Pancreas (tissue), 10 donors: ENCODE measurements at places on chromosomes 11 and 22. TPM values are rescaled to one million over a fixed set of nuclear protein-coding genes. Genes with fewer than 3 reads are reported as not detected.
A peak's percentile ranks its signal among the peaks of the same experiment; 100 is the strongest.

The RFPL2 gene
- polyA plus RNA-seq = 1.5 TPM

The RBMXL2 gene
- polyA plus RNA-seq = not detected

DNA sequence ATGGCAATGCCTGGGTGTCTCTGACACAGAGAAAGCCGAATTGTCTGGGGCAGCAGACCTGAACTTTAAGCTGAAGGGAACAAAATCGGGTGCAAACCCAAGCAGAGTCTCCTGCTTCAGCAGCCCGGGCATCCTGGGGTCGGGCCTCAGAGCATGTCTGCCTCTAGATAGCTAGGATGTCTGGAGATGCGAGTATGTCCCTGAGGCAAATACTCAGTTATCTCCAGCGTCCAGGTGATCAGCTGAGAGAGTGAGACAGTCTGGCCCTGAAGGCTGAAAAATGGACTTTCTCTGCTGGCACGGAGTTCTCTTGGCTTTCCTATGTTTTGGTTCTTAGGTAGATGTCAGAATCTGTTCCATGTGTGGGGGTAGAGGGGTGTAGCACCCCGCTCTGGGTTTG is 3.3 kb downstream of the ADAMTS8 start:
- DNase-seq = no peak

DNA sequence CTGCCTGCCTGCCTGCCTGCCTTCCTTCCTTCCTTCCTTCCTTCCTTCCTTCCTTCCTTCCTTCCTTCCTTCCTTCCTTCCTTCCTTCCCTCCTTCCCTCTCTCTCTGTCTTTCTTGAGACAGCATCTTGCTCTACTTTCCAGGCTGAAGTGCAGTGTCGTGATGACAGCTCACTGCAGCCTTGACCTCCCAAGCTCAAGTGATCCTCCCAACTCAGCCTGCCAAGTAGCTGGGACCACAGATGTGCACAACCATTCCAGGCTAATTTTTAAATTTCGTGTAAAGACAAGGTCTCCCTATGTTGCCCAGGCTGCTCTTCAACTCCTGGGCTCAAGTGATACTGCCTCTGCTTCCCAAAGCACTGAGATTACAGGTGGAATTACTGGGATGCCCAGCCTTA is 328.2 kb upstream of the SORL1-AS1 start:
- no peak for DNase-seq

DNA sequence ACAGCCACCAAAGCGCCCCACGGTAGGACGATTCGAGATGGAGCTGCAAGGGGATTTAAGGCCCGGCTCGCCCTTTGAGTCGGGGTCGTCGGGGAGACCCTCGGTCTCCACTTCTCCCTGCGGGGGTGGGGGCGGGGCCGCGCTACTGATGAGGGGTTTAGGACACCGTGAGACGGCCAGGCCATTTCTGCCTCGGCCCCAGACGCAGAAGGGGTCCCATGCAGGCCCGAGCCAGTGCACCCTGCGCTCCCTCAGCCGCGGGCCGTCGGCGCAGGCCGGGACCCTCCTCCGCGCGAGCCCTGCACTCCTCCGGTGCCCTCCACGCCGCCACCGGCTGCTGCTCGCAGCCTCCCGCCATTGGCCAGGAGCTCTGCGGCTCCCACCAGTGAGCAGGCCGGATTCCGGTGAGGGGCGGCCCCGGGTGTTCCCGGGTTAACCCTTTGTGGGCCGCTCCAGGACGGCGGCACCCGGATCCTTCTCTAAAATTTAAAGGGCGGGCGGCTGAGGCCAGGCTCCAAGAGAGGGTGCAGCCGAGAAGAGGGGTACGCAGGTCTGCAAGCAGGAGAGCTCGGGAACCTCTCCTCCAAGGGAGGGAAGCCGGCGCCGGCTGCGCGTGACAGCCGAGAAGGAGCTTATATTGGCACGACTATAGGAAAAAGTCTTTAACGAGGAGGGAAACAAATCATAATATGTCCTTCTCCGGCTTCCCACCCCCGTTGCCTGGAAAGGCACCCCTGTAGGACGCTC is 18.0 kb downstream of the CREB3L1 start:
- DNase-seq = peak; percentile 68

DNA sequence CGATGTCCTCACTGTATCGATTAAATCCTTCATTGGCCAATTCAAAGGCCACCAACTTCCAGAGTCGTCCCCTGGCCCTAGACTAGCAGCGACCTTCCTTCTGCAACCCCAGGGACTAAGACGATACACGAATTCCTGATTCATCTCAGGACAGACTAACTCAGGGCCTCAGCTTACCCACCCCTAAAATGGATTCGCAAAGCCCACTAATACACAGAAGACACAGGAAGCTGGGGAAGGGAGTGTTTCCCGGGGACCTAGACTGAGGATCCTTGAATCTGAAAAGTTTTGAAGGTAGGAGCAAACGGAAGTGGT is 509 bp downstream of the LAMTOR1 start:
- no peak for DNase-seq

GRCh38 chr11:94650756-94651155 is 83.6 kb downstream of the PIWIL4 start:
- DNase-seq = no peak

- DNase-seq = no peak
Measured at GRCh38 chr11:119785131-119785530, 56.1 kb upstream of the NECTIN1 start.

DNA sequence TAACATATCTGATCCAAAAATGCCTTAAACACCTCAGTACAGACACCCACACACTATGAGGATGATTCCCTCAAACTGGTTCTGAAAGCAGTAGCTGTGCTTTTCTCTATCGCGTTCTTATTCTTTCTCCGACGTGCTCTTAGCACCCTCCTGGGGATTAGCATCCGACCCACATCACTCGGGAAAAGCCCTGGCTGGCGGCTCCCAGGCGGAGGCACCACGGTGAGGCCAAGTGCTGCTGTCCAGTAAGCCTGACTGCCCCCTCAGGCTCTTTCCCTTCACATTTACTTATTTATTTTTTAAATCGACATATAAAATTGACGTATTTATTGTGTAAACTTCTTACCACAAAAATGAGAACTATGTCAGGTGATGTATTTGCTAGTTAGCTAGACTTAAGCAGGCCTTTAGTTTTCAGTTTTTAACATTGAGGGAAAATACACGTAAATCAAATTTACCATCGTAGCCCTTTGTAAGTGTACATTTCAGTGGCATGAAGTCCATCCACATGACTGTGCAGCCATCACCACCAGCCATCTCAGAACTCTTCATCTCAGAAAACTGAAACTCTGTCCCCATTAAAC is 19.2 kb downstream of the TBX1 start:
- no peak for DNase-seq

- peak; percentile 15 for DNase-seq
Measured at GRCh38 chr22:44540756-44541670, 43.0 kb upstream of the RTL6 start.

DNA sequence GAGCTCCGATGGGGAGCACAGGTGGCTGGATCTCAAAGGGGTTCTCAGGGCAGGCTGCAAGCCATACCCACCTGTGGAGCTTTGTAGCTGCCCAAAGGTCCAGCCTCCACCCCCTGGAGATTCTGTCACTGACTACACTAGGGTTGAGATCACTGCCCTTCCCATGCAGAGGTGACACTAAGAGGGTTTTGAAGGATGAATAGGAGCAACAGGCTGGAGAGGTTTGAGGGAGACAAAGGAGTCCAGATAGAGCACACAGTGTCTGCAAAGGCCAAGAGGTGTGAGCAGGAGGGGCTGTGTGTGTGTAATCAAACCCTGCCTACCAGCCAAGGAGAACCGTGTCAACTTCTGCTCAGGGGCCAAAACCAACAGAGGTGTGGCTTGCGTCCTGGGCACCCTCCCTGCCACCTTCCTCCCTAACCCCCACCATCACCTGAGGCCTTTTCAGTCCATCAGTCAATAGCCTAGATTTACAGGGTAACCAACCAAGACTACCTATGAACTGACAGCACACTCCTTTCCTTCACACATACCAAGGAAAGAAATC is 43.0 kb upstream of the WNT11 start:
- DNase-seq = no peak

- DNase-seq = no peak
Measured at GRCh38 chr11:79508461-79508860, 67.6 kb upstream of the TENM4 start.
